Trophoblast cell (in vitro differentiated cells and primary cell): ENCODE measurements at places on chromosomes 11 and 22.

- no peak overlapping the region for H3K4me3 ChIP-seq
- peak; percentile 52 for DNase-seq
- no peaks in the 10 kb centered on the region for H3K36me3 ChIP-seq
- no peak overlapping the region for H3K27ac ChIP-seq
- no peaks in the 10 kb centered on the region for H3K27me3 ChIP-seq
Measured at GRCh38 chr11:27204529-27204928, 158.5 kb downstream of the CCDC34 start.

GRCh38 chr11:28618416-28618815 is 510.2 kb downstream of the METTL15 start:
- no peak overlapping the region for H3K27ac ChIP-seq
- H3K4me1 ChIP-seq, result no peaks in the 10 kb centered on the region
- no peak overlapping the region for H3K4me3 ChIP-seq
- H3K36me3 ChIP-seq, result no peaks in the 10 kb centered on the region
- H3K27me3 ChIP-seq, result no peaks in the 10 kb centered on the region
- no peak for DNase-seq

- H3K27ac ChIP-seq, result no peak overlapping the region
- no peak overlapping the region for H3K4me3 ChIP-seq
- no peaks in the 10 kb centered on the region for H3K36me3 ChIP-seq
- H3K4me1 ChIP-seq, result peaks cover 4% of the 10 kb centered on the region
- DNase-seq, result no peak
Measured at GRCh38 chr11:79028225-79028624, 412.6 kb downstream of the TENM4 start.

DNA sequence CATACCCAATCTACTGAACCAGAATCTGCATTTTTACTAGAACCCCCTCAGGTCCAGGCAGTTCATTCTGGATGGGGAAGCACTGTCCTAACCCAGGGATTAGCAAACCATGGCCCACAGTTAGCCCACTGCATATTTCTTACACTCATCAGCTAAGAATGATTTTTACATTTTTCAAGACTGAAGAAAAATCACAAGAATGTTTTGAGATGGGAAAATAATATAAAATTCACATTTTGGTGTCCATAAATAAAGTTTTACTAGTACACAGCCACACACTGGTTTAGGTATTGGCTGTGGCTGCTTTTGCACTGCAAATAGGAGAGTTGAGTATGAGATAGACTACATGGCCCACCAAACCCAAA is 59.4 kb downstream of the PPFIBP2 start:
- H3K4me1 ChIP-seq, result peaks cover 47% of the 10 kb centered on the region
- peak overlapping the region; percentile 11 for H3K27ac ChIP-seq
- H3K36me3 ChIP-seq, result no peaks in the 10 kb centered on the region
- peak; percentile 77 for DNase-seq

GRCh38 chr22:27283714-27284113 is 517.8 kb downstream of the MN1 start:
- H3K4me1 ChIP-seq, result no peaks in the 10 kb centered on the region
- H3K27ac ChIP-seq, result no peak overlapping the region
- no peak overlapping the region for H3K4me3 ChIP-seq
